Lung (tissue), 17 donors: ENCODE measurements at places on chromosomes 1 and 21.

GRCh38 chr1:6544831-6545230 lies 9.5 kb downstream of the NOL9 start:
- no peak for DNase-seq

- DNase-seq = no peak
Measured at GRCh38 chr1:234398849-234399381, 25.7 kb downstream of the COA6 start.

DNA sequence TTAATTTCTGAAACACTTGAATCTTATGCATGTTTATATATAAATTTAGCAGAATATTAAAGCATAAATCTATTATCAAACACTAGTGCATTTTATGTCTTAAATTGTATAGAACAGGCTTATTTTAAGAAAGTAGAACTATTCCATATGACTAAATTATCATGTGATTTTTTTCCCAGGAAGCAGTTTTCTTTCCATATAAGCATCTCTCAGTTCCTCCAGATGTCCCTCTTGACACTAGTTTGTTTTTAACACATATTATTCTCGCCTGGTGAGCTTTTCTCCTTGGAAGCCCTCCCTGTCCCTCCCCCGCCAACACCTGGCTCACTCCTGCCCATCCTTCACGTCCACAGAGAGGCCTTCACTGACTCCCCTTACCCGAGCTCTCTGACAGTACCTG lies 48.3 kb upstream of the BCAR3 start:
- DNase-seq = no peak

GRCh38 chr1:66403007-66403731 lies 130.8 kb upstream of the SGIP1 start:
- DNase-seq = peak; percentile 59

DNA sequence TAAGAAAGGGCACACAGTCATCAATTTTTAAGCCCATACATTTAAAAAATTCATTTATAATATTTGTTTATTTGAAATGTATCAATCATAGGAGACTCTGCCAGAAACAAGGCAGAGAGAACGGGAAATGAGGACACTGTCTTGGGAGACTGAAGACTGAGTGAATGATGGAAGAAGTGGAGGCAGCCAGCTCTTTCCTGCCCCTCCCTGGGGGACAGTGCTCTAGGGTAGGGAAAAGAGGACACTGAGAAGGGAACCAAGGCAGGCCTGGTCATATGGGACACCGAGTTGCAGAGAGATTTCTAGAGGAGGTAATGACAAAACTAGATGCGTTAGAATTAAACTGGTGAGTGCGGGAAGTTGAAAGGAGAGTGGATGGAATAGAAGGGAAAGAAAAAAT lies 31.6 kb downstream of the EEIG2 start:
- DNase-seq = no peak

GRCh38 chr1:184840596-184840995 lies 85.9 kb upstream of the EDEM3 start:
- no peak for DNase-seq

- DNase-seq = no peak
Measured at GRCh38 chr1:86768554-86768953, 64.2 kb downstream of the SH3GLB1 start.

GRCh38 chr1:167227934-167228378 lies 7.3 kb downstream of the POU2F1 start:
- DNase-seq = no peak

GRCh38 chr21:29682800-29683199 lies 257.0 kb downstream of the GRIK1 start:
- DNase-seq = no peak

- DNase-seq = no peak
Measured at GRCh38 chr21:14684071-14684470, 138.0 kb upstream of the SAMSN1 start.

GRCh38 chr1:150560576-150561253 lies 11.5 kb downstream of the ADAMTSL4 start:
- peak; percentile 91 for DNase-seq

DNA sequence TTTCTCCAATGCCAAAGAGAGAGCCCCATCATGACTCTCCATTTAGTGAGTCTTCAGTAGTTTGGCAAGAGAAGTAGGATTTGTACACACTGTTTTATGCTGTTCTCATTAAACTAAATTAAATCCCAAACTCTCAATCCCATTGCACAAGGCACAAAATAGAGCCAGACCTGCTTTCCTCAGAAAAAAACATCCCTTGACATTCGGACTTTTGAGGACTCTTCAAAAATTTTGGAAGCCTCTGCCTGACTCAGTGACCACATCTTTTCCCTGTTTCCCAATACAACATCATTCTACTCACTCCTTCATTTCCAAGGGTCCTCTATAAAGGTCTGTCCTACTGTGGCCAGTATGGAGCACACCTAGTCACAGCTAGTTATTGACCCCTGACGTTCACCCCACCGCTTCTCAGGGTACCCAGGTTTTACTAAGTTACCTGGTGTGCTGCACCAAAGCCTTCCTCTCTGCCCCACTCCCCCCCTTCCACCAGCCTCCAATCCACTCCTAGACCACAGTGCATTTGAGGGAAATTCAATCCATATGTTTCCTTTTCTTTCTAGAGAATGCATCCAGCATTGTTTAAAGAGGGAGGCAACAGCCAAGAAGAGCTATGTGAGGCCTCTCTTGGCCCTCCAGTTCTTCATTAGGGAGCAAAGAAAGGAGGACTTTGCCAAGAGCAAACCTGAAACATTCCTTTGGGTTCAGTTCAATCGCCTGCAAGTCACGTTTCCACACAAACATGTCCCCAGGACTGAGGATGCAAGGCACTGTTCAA lies 428.7 kb downstream of the PLPP3 start:
- no peak for DNase-seq

- no peak for DNase-seq
Measured at GRCh38 chr1:183548116-183548515, 42.1 kb downstream of the NCF2 start.

- peak; percentile 74 for DNase-seq
Measured at GRCh38 chr1:117093091-117093534, 28.4 kb downstream of the TRIM45 start.

- no peak for DNase-seq
Measured at GRCh38 chr1:225627304-225627947, 25.5 kb downstream of the ENAH start.

GRCh38 chr1:213067352-213067751 lies 16.3 kb downstream of the RPS6KC1 start:
- no peak for DNase-seq

DNA sequence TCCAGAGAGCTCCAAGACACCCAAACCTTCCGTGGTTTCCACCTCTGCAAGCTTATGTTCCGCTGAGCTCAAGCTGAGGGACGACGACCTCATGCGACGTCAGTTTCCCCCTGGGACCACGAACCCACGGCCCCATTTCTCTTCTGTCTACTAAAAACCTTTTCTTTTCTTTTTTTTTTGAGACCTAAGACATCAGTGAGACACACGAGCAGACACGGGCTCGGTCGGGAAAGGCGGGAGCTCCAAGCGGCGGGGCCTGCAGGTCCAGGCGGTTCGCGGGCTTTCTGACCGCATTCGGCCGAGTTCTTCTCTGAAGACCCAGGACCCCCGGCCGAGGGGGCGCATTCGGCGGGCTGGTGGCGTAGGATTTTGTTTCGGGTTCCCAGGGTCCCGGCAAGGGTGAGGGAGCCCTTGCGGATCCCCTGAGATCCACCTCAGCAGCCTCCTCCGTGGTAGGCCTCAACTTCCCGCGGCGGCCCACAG lies 402 bp downstream of the C21orf58 start:
- peak; percentile 6 for DNase-seq

DNA sequence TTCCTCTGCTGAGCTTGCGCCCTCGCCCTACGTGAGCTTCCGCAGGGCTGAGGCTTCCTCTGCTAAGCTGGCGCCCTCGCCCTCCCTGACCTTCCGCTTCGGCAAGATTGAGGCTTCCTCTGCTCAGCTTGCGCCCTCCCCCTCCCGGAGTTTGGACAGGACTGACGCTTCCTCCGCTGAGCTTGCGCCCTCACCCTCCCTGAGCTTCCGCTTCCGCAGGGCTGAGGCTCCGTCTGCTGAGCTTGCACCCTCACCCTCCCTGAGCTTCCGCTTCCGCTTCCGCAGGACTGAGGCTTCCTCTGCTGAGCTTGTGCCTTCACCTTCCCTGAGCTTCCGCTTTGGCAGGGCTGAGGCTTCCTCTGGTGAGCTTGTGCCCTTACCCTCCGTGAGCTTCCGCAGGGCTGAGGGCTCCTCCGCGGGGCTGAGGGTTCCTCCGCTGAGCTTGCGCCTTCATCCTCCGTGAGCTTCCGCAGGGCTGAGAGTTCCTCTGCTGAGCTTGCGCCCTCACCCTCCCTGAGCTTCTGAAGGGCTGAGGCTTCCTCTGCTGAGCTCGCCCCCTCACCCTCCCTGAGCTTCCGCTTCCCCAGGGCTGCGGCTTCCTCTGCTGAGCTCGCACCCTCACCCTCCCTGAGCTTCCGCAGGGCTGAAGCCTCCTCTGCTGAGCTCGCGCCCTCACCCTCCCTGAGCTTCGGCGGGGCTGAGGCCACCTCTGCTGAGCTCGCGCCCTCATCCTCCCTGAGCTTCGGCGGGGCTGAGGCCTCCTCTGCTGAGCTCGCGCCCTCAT lies 753.6 kb upstream of the TPTE start:
- no peak for DNase-seq

DNA sequence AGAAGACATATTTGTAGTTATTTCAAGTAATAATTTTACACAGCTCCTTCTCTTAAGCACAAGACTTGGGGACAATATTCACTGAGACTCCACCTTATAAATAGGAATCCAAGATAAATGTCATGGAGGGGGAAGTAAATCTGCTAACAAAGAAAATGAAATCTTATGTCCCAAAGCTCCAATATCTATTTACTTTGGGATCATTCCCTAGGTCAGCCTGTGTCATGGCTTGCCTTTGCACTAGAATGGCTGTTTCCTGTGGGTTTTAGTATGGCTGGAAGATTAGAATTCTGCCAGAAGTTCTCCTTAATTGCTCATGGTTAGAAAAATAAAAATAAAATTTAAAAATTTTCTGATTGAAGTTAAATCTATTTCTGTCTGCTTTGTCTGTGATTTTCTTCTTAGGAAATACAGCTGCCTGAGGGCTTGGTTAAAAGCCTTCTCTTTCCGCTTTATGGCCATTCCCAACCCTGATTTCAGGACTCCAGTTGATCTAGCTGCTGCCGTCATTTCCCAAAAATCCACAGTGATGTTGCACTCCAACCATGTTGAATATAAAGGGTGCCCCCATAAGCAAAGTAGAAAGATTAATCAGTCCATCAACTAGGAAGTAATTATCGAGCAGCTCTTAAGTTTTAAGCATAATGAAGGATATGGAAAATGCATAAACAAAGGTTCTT lies 326.4 kb upstream of the LYPLAL1 start:
- no peak for DNase-seq

DNA sequence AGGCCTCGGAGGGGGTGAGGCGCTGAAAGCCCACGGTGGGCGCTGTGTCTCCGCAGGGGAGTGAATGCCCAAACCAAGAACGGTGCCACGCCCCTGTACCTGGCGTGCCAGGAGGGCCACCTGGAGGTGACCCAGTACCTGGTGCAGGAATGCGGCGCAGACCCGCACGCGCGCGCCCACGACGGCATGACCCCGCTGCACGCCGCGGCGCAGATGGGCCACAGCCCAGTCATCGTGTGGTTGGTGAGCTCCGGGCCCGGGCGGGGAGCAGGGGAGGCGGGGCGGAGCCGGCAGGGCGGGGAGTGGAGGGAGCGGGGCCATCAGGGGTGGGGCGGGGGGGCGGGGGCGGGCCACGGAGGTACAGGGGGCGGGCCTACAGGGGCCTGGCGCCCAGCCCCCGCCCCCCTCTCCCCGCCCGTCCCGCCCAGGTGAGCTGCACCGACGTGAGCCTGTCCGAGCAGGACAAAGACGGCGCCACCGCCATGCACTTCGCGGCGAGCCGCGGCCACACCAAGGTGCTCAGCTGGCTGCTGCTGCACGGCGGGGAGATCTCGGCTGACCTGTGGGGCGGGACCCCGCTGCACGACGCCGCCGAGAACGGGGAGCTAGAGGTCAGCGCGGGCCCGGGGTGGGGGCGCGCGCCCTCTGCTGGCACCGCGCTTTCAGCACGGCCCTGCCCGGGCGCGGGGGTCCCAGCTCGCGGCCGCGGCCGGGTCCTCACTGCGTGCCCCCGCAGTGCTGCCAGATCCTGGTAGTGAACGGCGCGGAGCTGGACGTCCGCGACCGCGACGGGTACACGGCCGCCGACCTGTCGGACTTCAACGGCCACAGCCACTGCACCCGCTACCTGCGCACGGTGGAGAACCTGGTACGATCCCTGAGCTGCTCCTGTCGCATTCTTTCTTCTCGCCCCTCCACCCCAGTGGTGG lies 15.9 kb downstream of the ESPN start:
- peak; percentile 58 for DNase-seq

GRCh38 chr1:93029317-93029716 lies 49.8 kb upstream of the MTF2 start:
- DNase-seq = no peak

- peak; percentile 95 for DNase-seq
Measured at GRCh38 chr1:203359010-203359571, 8.2 kb upstream of the FMOD start.

DNA sequence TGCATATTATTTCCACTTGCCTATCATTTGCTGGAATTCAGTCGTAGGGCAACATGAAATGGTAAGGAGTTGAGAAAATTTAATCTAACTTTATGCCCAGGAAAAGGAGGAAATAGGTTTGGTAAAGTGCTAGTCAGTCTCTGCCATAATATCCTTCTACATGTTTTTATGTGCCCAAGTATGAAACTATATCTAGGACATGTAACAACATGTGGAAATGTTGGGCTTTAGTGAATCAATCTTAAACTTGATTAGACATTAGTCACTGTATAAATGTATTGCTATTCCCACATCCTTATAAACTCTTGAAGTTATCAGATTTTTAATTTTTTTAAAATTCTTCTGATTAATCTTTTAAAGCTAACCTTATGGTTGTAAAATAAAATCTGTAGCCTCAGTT lies 204.7 kb upstream of the ZRANB2 start:
- DNase-seq = no peak

DNA sequence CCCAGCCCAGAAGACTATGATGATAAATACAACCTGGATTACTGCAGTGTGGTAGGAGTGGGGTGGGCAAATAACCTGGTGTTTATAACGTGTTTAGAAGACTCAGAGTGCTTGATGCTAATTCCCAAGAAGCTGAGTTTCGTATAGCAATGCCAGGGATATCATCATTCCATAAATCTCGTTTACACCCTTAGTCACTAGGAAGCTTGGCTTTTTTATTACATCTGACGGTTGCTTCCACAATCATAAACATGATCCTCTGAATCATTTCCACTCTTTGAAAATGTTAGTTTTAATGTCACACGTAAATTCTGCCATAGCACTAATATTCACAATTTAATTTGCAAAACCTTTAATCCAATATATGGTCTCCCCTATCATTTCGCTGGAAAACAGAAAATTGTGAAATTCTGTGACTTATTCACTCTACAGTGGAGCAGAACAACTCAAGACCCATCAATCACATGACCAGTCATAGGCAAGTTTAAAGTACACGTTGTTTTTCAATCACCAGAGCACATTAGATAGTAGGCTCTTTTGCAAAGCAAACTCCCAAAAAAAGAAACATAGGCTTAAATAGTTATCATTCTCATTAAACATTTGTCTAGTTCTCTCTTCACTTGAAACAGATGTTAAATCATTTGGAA lies 321.0 kb downstream of the LTN1 start:
- no peak for DNase-seq

GRCh38 chr1:245807954-245808719 lies 653.4 kb downstream of the KIF26B start:
- DNase-seq = no peak

GRCh38 chr1:165925498-165926079 lies 98.2 kb downstream of the UCK2 start:
- no peak for DNase-seq
